Activated effector memory CD4-positive, alpha-beta T cell treated with anti-CD3 and anti-CD28 coated beads, Interleukin-2, amount 50 U/mL, for 16 hours (primary cell): ENCODE measurements at places on chromosomes 12 and 14.

GRCh38 chr12:69676257-69677012 lies 22.7 kb downstream of the BEST3 start:
- DNase-seq, result no peak

DNA sequence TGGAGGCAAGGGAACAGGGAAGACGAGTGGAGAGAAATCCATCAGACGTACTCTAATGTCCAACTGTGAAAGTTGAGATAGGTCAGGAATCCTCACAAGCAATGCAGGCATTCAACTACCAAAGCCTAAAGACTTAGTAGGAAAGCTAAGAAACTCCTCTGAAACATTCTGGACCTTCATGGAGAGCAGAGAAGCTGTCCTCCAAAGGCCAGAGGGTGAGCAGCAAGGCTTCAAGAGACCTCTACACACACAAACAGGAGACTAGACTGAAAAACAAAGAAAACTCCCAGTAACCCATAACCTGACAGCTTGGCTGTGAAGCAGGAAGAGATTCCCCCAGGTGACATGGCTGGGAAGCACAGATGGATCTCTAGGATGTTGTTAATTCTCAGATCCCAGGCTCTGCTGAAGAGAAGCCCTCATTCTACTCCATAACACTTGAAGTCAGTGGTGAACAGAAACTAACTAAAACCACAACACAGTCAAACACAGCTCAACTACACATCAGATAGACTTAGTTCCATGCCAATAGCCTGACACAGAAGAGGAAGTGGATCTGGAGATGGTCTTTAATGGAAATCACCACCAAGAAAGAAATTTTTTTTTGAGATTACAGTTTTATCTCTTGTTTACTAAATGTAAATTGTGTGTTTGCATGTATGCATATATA lies 23.2 kb upstream of the LYZ start:
- no peak for DNase-seq

GRCh38 chr12:106204312-106204711 lies 43.5 kb downstream of the CKAP4 start:
- DNase-seq, result no peak

DNA sequence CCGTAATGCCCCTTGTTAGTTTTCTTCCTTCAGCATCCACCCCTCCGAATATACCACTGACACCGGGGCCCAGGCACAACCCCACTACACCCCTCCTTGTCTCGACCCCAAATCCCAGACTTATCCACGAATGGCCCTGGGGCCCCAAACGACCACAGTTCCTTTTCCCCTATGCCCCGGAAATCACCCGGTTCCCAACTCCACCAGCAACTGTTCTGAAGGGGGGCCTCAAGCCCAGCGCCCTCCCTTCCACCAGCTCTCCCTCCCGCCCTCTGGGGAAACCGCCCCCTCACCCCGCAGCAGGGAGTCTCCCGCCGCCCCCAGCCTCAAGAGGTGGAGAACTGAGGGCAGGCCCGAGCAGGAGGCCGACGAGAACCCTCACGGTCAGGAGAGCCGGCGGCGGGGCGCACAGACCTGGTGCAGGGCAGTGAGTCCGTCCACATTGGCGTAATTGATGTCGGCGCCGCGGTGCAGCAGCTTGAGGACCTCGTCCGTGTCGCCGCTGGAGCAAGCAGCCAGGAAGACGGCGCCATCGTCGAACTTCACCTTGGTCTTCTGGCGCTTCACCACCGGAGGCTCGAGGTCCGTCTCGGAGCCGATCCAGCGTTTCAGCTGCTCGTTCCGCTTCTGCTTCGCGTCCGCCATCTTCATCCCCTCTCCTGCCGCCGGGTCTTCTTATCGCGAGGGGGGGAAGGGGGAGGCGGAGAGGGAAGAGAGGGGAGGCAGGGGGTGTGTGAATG lies 446 bp downstream of the PPP1R12A start:
- peak; percentile 82 for DNase-seq

- DNase-seq, result no peak
These were observed 85.9 kb upstream of the ANO2 start for GRCh38 chr12:6031001-6031400.

DNA sequence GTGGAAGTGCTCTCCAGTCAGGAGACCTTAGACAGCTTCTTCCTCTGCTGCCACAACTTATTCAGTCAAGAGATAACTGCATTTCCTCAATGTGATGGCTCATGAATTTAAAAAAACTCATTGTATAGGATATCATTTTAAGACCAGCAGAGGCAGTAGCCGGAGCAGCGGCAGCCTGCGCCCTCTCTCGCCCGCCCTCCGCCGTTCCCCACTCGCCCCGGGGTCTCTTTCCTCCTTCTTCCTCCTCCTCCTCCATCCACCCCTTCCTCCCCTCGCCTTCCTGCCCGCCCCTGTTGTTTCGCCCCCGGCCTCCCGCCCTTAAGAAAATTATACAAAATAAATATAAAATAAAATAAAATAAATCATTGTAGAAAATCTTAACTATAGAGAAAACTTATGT lies 687.6 kb downstream of the FLRT2 start:
- DNase-seq, result no peak

DNA sequence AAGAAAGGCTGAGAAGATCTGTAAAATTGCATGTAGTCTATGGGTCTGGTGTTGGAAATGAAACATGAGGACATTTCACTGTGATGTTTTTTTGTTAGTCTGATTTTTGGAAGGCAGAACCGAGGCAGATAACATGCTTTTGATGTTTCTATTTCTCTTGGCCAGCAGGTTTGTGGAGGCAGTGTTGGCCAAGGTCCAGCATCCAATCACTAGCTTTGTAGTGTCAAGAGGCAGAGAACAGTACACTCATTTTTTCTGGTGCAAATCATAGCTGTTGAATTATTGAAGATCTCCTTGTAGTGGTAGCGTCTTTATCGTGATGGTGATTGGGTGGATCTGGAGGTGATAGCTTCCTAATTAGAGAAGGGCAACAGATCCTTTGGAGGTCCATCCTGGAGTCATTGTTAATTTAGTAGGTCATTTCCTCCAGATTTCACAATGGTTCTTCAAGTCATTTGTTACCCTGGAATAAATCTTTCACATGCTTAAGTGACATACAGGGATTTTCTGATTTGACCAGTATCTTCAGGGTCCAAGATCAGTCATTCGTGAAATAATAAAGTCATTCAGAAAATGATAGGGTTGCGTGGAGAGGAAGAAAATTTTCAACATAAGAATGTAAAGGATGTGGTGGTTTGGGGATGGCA lies 252.4 kb upstream of the CPNE8 start:
- no peak for DNase-seq

DNA sequence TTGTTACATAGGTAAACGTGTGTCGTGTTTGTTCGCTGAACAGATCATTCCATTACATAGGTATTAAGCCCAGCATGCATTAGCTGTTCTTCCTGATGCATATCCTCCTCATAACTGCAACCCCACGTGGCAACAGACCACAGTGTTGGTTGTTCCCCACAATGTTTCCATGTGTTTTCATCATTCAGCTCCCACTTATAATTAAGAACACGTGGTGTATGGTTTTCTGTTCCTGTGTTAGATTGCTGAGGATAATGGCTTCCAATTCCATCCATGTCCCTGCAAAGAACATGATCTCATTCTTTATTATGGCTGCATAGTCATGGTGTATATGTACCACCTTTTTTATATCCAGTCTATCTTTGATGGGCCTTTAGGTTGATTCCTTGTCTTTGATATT lies 1071.1 kb downstream of the SLC16A7 start:
- no peak for DNase-seq

DNA sequence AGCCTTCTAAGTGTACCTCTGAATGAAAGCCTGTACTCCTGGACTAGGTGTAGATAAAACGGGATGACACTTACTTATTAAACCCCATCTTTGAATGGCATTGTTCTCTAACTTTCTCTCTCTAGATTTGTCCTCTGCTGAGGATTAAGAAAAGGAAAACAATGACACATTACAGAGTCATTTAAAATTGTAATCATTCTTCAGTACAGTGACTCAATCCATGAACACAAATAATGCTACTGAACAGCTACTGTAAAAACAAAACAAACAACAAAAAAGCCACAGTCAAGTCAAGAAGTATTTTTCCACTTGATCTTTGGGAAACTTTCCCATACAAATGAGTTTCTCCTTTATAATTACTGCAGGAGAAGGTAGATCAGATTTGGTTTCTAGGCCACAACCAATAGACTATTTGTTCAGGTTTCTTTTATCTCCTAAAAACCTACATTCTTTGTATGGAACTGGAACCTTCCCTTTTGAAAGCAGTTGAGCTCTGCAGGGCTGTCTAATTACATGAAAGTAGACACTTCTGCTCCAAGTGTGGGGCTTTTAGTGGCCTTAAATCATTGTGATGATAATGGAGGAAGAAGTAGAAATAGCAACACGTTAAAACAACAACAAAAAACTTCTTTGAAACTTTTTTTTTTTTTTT lies 219.1 kb downstream of the ESR2 start:
- no peak for DNase-seq

DNA sequence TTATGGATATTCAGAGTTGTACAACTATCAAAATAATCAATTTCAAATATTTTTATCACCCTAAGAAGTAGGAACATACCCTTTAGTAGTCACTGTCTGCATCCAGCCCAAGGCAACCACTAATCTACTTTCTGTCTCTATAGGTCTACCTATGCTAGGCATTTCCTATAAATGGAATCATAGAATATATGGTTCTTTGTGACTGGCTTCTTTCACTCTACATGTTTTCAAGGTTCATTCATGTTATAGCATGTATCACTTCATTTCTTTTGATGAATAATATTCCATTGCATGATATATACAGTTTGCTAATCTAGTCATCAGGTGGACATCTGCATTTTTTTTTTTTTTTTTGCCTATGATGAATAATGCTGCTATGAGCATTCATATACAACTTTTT lies 112.4 kb downstream of the PPP1R12A start:
- DNase-seq, result no peak

DNA sequence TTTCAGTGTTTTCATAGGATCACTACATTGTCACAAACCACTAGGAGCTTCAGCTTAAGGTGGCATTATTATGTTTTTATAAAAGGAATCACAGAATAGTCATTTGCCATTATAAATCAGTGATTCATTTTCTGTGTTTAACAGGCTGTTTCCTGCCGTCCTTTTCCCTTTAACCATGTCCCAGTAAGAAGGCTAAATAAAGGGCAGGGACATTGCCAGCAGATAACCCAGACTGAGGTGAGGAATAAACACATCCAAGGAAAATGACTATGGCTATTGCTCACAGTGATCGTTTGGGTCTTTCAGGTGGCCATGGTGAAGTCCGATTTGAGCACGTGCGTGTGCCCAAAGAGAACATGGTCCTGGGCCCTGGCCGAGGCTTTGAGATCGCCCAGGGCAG lies 17.9 kb upstream of the ALDH2 start:
- no peak for DNase-seq

DNA sequence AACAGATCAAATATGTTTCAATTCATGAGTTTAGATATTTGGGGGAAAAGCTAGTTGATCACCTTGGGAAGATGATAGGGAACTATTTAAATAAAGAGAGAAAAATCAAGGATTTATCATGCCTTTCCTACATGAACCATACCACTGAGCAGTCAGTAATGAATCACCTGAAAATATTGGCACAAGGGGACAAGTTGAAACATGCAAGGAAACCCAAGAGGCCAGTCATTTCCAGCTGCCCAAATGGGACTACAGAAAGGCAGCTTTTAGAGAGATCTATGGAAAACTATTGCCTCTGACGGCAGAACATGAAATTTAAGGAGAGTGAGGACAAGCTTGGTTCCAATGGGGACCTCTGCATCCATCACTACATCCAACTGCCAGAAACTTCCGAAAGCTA lies 14.1 kb upstream of the ETV6 start:
- DNase-seq, result no peak

- DNase-seq, result no peak
These were observed 300.0 kb upstream of the NOS1 start for GRCh38 chr12:117661471-117661870.

DNA sequence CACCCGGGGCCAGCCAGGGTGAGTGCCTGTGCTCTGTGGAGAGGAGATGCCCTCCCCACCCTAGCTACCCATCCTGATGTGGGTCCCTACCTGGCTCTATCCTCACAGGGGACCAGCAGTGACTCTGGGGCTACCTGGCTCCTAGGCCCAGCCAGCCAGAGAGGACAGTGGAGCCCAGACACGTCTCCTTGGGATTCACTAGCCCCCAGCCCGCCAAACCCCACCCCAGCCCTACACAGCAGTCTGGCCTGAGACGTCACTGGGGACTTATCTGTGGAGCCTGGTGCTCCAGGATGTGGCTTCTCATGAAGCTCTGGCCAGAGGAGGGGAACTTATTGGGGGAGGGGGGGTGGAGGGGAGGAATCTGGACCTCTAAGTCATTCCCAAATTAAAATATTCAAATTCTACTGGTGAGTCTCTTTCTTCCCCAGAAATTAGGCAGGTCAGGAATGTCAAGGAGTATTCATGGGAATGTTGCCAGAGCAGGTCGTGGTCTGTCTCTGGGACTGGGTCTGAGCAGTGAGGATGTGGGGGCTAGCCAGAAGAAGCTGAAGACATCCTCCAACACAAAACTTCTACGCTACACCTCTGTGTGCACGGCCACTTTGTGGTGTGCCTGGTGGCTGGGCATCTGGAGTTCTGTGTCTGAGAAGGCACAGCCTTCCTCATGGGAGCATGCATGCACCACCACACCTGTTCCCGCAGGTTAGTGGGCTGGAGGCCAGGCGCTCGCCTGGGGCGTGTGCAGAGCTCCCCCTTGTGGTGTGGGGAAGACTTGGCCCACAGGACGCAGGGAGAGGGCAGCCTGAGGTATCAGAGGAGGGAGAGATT lies 2.7 kb downstream of the CMTM5 start:
- DNase-seq, result peak; percentile 87

DNA sequence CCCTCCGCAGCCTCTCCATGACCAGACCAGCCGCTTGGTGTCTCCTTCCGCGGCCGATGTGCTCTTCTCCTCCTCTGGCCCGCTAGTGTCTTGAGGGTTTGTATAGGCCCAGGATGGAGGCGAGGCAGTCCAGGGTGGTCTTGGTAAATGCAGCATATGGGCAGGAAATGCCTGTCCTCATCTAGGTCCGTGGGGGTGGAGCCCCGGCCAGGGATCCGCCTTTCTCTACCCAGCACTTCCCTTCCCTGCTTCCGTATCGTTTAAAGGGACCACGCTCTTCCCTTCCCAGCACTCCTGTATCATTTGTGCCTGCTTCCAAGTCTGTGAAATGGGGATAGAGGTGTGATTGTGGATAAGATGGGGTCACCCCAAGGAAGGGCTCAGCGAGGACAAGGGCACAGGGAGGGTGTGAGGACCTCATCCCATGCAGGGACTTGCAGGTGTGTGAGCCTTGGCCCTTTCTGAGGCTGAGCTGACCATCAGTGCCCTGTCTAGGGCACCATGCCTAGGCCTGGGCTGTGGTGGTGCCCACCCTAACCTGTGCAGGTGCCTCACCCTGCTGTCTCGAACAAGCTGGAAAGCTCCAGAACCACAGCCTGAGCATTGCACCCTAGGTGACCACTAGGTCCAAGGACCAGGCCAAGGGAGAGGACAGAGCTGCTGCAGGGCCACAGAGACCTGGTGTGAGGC lies 326.8 kb upstream of the RTL1 start:
- no peak for DNase-seq

DNA sequence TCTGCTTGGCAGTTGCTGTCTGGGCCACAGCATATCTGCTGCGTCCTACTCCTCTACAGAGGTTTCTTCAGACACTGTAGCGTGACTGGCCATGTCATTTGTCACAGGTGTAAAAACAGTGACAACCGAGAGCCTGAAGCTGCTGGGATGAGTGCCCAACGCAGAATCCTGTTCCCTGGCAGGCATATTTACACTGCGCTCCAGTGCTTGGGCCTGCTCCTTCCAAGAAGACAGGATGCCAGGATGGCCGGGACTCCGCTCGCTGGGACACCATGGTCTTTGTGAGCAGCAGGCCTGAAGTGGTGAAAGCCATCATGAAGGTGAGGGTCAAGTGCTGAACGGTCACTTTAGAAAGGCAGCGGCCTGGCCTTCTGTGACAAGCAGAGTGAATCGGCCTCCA lies 171.4 kb downstream of the EMP1 start:
- DNase-seq, result no peak

- DNase-seq, result no peak
These were observed 484.8 kb downstream of the EGLN3 start for GRCh38 chr14:33465846-33466700.
